ENCODE measurements at places on chromosomes 2 and 18.
A peak's percentile ranks its signal among the peaks of the same experiment; 100 is the strongest.

DNA sequence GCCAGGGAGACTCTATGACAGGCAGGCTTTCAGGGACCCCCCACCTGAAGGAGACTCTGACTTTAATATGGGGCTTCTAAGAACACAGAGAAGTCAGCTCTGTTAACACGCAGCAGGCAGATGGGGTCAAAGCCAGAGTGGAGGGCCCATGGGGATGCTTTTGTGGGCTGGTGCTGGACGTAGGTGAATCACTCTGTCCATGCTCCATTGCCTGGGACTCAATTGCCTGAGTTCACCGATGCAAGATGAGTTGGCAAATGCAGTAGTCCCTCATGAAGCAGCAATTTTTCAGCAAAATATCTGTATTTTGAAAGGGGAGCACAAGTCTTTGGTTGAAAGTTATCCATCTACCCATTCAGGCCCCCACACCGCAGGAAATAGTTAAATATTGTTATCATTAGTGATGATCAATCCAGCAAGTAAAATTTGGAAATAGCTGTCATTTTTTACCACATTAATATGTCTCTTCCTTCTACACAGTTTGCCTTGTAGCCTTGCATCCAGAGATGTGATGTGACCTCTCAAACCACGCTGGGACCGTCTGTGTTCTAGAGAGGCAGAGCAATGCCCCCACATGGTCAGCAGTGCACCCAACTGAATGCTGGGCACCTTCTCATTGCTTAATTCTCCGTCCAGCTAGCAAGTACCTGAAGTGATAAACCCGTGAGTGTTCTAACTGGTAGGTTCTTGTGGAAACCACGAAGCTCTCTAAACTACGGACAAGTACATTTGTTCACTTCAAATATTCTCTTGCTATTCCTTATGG is 34.8 kb upstream of the FAM110C start:
- DNase-seq, result no peak

DNA sequence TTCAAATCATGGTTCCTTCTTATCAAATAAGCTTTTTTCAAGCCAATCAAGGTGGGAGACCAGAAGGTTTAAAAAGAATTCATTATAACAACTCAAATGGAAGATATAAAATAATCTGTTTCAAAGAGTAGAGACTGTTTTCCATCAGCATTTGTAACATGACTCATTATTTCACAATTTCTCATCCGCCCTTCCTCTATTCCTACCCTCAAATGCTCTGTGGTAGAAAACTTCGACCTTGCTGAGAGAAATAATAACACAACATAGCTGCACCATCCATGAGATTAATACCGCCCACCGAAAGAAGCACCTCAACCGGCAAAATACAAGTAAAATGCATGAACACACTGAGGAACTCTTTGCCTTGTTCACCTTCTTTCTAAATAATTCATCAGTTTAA is 2039.2 kb upstream of the CELF4 start:
- no peak for DNase-seq

DNA sequence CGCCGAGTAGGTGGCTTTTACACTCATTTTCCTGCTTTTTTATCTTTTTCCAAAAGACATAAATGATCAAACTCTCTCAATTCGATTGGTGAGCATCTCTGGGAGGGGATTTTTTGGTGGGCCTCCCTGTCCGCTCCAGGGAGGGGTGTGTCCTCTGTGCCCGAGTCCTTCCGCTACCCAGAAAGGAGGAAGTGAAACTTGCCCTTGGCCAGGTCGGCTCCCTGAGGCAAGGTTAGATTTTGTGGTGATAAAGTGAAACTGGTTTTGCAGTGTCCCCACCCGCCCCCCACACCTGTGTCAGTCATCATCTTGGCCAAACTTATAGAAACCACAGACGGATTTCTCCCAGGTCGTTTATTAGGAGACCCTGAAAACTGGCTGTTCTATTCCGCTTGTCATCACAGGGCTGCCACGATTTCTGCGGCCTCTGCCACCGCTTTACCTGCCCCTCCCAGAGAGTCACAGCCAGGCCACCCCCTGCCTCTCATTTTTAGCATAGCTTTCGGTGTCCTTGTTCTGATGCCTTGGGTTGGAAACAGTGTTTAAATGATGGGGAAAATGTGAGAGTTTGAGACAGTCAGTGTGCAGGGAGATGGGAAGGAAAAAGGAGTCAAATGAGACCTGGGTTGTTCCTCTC is 93.6 kb downstream of the SH3BP4 start:
- DNase-seq, result no peak

DNA sequence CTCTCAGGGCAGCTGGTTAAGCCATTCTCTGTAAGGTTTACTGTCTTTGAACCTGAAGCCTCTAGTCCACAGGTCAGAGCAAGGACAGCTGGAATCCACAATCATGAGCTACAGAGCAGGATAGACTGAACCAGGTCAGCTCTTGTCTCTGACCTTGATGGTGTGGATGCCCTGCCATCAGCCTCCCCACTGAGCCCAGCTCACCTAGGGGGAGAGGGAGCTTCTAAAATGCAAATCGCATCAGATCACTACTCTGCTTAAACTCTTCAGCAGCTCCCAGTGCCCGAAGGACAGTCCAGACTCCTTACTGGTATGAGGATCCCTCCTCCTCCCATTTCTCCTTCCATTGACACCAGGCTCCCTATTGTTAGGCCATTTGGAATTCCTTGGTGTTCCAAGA is 255.3 kb upstream of the CCDC68 start:
- no peak for DNase-seq

DNA sequence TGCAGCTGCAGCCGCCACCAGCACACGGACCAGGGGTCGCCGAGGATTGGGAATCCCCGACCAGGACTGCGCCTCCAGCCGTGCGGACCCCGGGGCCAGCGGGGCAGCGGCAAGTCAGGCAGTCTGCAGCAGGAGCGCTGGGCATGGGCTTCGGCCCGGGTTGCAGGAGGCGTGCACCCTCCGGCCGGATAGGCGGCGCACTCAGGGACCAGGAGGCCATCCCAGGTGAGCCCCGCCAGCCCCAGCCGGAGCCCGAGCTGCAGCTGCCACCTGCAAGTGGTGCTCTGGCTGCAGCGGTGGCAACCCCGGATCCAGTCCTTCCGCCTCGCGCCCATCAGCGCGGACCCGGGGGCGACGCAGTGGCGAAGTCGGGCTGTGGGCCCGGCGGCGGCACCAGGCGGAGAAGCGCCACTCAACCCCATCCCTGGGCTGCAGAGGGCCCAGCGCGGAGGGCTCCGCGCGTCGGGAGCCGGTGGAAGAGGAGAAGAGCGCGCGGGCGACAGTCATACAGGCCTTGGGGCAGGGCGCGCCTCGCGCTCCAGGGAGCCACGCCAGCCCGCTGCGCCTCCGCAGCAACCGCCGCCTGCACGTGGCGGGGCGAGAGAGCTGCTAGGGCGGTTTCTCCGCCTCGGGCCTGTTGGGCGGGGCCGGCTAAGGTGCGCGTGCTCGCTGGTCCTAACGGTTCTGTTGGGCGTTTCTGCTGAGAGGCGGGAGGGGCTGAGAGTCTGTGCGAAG is 73.8 kb downstream of the RPIA start:
- DNase-seq, result peak; percentile 30

GRCh38 chr2:29991086-29991485 is 69.7 kb upstream of the ALK start:
- no peak for DNase-seq

DNA sequence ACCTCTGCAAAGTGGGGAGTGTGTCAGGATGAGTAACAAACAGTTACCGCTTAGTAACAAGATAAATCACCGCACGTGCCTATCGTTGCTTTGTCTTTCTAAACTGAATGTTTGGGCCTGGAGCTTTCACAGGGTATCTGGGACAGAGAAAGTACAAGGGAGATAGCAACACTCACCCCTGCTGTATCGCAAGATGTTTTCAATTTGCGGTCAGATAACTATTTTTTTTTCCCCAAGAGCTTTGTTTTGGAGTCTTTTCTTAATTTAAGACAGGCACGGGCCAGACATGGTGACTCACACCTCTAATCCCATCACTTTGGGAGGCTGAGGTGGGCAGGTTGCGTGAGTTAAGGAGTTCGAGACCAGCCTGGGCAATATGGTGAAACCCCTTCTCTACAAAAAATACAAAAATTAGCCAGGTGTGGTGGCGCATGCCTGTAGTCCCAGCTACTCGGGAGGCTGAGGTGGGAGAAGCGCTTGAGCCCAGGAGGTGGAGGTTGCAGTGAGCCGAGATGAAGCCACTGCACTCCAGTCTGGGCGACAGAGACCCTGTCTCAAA is 146.6 kb downstream of the GBX2 start:
- DNase-seq, result no peak

DNA sequence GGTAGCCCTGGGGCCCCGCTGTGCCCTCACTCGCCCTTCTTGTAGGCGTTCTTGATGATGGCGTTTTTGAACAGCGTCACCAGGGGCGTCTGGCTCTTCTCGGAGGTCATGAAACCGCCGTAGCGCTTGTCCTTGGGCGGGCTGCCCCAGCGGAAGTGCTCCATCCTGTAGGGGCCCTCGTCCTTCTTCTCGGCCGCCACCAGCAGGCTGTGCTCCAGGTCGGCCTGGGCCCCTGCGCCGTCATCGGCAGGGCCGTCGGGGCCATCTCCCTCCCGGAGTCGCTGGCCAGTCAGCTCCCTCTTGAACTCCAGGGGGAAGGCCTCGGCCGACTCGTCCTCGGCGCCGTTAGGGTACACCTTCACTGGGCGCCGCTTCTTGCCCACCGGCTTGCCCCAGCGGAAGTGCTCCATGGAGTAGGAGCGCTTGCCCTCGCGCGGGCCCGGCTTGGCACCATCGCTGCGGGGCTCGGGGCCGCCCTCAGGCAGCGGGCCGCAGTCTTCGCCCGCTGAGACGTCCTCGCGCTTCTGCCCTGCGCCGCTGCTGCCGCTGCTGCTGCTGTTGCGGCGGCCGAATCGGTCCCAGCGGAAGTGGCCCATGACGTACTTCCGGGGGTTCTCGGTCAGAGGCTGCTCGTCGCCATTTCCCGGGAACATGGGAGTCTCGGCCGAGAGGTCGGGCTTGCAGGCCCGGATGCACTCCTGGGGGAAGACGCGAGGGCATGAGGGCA is 7.2 kb downstream of the POMC start:
- DNase-seq, result peak; percentile 18

GRCh38 chr2:11073251-11073650 is 82.0 kb upstream of the SLC66A3 start:
- DNase-seq, result peak; percentile 43

- DNase-seq, result peak; percentile 78
These were observed 781.3 kb upstream of the NRXN1 start for GRCh38 chr2:51813247-51813646.

GRCh38 chr2:17835516-17835915 is 19.3 kb downstream of the MSGN1 start:
- no peak for DNase-seq

DNA sequence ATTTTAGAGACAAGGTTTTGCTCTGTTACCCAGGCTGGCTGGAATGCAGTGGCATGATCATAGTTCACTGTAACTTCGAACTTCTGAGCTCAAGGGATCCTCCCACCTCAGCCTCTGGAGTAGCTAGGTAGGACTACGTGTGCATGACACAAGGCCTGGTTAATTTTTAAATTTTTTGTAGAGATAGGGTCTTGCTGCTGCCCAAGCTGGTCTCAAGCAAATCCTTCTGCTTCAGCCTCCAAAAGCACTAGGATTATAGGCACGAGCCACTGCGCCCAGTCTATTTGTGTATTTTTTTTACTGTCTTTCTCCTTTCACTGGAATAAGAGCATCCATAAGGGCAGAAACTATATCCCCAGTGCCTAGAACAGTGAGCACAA is 89.3 kb downstream of the PLEKHM3 start:
- no peak for DNase-seq

DNA sequence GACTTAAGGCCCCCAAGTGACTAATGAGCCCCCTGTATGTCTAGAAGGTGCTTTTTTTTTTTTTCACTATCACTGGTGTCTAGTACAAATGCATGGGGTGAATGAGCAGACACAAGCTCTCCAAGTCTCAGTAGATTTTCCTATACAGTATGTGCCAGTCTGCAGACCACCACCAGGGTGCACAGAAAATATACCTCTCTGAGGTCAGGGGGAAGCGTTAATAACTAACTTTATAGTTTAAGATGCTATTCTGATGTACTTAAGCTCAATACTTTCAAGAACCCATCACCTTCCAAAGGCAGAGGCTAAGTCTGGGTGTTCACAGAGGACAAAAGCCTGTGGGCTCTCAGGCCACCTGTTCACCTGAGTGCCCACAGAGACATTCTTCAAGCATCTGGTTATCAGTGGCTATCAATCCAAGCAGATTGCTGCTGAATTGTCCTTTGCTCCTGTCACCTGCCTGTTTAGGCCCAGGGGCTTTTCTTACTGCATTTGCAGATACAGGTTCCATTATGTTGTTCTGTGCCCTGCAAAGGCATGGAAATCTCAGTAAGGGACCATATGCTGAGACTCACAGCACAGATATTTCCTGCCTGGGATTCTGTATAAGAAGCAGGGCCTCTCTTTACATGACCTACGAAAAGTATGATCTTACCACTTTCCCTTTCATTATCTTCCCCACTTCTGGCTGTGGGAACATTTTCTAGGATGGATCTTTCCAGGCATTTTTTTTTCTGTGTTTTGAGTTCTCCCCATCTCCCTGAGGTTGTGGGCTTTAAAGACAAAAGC is 534.6 kb downstream of the TNS1 start:
- no peak for DNase-seq

GRCh38 chr2:126916744-126917143 is 18.1 kb downstream of the TEX51 start:
- DNase-seq, result no peak

- DNase-seq, result no peak
These were observed 3.9 kb upstream of the ZNF532 start for GRCh38 chr18:58860747-58861231.

- DNase-seq, result peak; percentile 77
These were observed 68.3 kb downstream of the SPTBN1 start for GRCh38 chr2:54524226-54524991.

DNA sequence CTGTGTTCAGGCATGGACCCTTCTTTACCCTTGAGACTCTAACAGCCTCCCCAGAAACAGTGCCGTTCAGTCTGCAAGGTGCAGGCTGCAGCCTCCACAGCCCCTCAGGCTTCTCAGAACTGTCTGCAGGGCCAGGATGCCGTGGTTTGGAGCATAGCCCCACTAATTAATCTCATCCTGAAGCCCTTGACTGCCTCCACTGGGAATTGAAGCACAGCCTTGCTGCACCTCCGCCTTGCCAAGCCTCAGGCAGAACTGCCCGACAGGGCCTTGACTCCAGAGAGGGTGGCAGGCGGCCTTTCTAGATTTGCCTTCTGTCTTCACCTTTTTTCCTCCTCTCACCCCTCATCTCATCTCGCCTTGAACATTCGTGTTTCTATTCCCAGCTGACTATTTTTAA is 119.8 kb downstream of the NRP2 start:
- DNase-seq, result no peak

- DNase-seq, result no peak
These were observed 24.9 kb upstream of the C1GALT1C1L start for GRCh38 chr2:43701111-43701510.

DNA sequence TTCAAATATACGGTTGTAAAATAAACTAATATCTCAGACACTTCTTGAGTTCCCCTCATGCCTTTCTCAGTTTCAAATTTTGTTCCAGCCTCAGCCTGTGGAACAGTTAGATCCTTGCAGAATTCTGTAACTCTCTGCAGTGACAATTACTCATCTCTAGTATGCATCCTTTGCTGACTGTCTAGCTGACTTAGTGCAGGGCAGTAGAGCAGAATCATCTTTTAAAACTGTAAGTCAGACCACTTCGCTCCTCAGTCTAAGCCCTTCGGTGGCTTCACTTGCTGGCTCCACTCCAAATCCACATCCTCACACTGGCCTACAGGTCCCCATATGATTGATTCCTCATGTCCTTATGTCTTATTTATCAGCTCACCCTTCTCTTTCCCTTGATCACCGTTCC is 164.1 kb upstream of the ZSWIM2 start:
- DNase-seq, result no peak
